ENCODE measurements at places on chromosomes 5 and 9.

DNA sequence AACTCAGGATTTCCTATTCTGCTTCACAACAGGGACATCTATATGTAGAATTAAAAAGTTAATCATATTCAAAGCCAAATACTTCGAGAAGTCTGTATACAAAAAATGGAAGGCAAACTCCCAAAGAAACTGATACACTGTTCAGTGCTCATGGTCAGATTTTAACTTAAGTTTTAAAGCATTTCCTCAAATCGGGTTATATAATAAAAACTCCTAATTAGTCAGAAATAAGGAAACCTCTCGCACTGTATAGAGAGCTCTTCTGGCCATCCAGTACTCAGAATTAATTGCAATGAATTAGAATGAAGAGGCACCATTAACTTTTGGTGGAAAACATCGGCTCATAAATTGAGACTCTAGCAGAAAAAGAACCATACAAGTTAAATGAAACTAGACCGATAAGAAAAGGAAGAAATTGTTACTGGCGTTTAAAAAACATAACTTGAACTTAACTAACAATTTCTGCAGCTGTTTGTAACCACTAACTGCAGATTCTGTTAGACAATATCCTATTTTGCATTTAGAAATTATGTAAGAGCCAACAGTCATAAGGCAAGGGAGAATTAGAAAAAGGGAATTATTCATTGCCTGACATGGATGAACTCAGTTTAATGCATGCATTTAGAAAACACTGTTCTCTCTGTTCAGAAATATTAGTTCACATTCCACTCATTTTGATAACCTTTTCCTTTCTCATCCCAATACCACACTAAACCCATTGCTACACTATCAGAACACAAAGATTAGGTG lies 96.6 kb downstream of the FNBP1 start:
- DNase-seq = no peak

DNA sequence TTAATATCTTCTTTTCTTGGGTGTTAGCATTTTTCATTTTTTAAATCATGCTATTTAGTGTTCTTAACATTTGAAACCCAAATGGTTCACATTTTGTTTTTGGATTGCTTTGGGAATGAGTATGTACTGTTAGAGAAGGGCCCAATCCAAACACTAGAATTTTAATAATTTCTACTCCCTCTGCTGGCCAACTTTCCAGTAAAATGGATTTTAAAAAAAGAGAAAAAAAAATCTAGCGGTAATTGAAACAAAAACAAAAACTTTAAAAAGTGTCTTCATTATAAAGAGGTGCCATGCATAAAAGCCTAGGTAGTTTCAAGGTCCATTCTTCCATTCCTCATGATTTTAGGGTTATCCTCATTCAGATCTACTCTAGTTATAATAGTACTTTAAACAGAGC lies 32.1 kb upstream of the RICTOR start:
- peak; percentile 17 for DNase-seq

DNA sequence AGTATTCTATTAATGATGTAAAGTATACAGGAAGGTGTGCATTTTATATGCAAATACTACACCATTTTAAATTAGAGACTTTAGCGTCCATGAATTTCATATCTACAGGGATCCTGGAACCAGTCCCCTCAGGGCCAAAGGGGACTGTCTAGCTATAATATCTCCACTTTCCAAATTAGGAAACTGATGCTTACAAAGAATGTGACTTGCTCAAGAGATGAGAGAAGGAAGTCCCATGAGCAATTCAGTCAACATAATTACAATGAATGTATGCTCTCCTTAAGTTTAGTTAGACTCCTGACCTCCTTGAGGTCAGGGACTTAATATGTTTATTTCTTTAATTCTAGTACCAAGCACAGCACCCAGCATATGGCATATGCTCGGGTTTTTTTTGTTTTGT lies 23.7 kb downstream of the NIPBL start:
- DNase-seq = no peak

DNA sequence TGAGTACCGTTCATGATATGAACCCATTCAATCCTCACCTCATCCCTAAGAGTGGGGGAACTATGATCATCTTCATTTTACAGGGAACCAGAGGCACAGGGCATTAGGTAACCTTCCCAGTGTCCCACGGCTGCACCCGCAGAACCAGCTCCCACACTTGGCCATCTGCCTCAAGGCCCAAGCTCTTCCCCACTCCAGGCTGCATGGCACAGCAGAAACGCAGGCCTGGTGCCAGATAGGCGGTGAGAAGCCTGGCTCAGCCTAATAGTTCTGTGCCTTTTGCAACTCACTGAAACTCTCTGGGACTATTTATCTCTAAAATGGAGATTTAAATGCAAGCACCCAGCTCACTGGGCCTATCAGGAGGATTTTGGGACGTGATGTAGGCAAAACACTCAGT lies 90.8 kb upstream of the ZNF618 start:
- no peak for DNase-seq

DNA sequence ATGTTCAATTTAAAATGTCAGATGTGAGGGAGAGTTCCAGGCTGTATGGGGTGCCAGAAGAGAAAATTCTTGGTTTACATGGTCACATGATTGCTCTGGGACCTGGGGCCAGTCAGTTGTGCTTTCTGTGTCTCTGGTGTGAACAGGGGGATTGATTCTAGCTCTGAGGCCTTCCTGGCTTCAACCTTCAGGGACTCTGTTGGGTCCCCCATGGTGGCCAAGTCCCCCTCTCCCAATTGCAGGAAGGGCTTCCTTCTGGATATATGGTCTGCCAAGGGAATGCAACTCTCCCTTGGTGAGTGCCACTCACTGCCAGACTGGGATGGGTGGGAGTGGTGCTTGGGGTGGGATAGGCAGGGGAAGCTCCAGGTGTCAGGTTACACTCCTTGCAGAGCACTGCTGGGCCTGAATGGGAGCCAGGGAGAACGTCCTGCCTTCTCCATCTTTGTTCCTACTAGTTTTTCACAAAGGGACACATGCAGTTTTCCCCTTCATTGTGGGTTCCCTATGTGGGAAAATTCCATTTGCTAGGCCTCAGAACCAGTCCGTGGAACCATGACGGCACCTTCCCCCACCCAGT lies 153.2 kb downstream of the MELK start:
- peak; percentile 2 for DNase-seq

- DNase-seq = no peak
Observed at GRCh38 chr5:44987026-44987425, 178.3 kb downstream of the MRPS30 start.

GRCh38 chr5:101995585-101995984 lies 300.5 kb downstream of the SLCO4C1 start:
- no peak for DNase-seq

- DNase-seq = no peak
Observed at GRCh38 chr5:66658516-66658915, 62.3 kb downstream of the MAST4 start.

- no peak for DNase-seq
Observed at GRCh38 chr9:104247899-104248460, 153.9 kb downstream of the SMC2 start.

DNA sequence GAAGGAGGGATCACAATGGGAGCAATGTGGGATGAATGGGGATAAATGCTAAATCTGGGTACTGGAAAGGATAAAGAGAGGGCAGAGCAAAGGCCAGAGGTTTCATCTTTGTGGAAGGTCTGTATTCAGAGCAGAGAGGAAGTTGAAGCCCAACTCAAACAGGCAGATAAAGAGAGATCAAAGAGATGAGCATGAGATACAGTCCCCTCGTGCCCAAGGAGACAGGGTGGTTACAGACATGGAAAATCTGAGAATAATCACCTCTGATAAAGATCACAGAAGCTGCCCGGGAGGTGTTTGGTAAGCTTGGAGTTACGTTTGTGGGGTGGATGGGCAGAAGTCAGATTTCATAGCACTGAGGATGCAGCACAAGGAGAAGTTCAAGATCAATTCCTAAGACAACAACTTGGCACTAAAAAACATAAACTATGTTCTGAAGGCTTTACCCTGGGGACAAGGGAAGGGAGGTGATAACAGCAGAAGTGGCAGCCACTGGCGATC lies 459 bp upstream of the ERAP2 start:
- DNase-seq = no peak

GRCh38 chr5:179217956-179218942 lies 127.0 kb downstream of the ADAMTS2 start:
- no peak for DNase-seq

GRCh38 chr5:670396-671270 lies 22.5 kb downstream of the TPPP start:
- DNase-seq = peak; percentile 26

GRCh38 chr5:132422720-132423437 lies 53.4 kb downstream of the SLC22A5 start:
- DNase-seq = no peak

GRCh38 chr5:173688703-173689102 lies 72.3 kb upstream of the BOD1 start:
- DNase-seq = no peak

- DNase-seq = no peak
Observed at GRCh38 chr5:35246411-35246810, 16.1 kb upstream of the PRLR start.

- peak; percentile 58 for DNase-seq
Observed at GRCh38 chr9:32378993-32379729, 5.3 kb upstream of the ACO1 start.

DNA sequence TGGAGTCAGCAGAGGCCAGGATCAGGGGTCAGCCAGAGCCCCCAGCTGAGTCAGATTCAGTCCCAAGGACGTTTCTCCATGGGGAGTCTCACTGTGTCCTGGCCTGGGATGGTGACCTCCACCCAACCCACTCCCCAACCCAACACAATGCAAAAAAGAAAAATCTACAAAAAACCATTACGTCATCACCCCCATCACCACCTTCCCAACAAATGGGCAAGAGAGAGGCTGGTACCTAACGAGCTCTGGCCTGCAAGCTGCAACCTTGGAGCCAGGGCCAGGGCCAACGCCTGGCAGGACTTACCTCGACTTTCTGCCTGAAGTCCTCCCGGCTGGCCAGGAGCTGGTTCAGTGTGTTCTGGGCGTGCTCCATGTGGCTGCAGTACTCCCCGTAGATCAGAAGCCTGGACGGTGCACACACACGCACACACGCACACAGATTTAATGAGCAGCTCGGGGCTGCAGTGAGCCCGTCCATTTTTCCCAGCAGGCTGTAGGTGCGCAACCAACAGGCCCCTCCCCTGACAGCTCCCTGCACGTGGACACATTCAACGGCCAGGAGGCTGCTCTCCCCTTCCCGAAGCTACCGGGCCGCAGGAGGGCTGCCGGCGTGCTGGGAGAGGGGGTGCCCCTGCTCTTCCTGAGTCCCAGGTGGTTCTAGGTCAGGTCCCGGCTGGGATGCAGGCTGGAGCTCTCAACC lies 59.4 kb upstream of the SARDH start:
- no peak for DNase-seq

DNA sequence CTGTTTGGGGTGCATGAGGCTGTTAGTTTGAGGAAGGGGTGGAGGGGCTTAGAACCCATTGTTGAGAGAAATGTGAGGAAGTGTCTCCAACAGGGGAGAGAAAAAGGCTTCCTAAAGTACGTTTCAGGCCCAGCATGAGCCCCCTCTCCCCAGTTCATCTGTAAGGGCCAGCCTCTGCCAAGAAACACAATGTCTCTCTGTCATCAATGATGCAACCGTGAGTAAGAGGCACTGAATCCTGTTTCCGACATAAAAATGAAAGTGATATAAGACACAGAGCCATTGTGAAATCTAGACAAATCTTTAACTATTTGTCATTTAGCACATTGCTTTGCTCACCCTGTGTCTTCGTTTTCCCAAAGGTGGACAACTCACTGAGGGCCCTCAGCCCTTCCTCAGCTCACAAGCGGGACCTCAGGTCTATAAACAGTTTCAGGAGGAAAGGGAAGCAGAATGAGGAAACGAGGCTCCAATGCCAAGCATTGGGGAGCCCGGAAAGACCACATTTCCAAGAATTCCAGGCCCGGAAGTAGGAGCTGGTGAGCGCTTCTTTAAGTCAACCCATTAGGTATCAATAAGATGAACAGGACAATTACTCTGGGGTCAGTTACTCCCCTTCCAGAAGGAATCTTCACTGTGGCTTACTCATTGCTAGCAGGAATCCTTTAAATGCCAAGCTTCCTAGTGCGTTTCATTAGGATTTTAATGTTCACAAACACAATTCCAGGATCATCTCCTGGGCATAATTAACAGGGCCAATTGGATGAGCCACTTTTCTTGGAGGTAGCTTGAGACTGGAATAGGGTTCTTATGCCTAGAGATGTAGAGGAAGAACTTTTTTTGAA lies 59.0 kb upstream of the KLF4 start:
- DNase-seq = no peak

Data from NCI-H2171 treated with DMSO at 0.1 percent for 48 hours (cell line).